ENCODE measurements at places on chromosomes 2 and 18. TPM values are rescaled to one million over a fixed set of nuclear protein-coding genes. Genes with fewer than 3 reads are reported as not detected.

The CHRND gene
- not detected for total RNA-seq

The DYNAP gene
- not detected for total RNA-seq

The PLGLB1 gene
- not detected for total RNA-seq

The TAF4B gene
- total RNA-seq, result 2.6 TPM

The CFAP221 gene
- total RNA-seq, result 0.60 TPM

The CRYBA2 gene
- 0.59 TPM for total RNA-seq

The RTTN gene
- total RNA-seq, result 12.1 TPM

The ICOS gene
- not detected for total RNA-seq

The CYP1B1 gene
- 1.8 TPM for total RNA-seq

The RPRM gene
- total RNA-seq, result not detected

The HDAC4 gene
- total RNA-seq, result 15.5 TPM
